ENCODE measurements at places on chromosomes 11 and 22.

GRCh38 chr22:17357688-17358087 is 11.6 kb upstream of the CECR2 start:
- no peak for DNase-seq

- no peak for DNase-seq
Observed at GRCh38 chr11:32527261-32528175, 56.1 kb upstream of the EIF3M start.

DNA sequence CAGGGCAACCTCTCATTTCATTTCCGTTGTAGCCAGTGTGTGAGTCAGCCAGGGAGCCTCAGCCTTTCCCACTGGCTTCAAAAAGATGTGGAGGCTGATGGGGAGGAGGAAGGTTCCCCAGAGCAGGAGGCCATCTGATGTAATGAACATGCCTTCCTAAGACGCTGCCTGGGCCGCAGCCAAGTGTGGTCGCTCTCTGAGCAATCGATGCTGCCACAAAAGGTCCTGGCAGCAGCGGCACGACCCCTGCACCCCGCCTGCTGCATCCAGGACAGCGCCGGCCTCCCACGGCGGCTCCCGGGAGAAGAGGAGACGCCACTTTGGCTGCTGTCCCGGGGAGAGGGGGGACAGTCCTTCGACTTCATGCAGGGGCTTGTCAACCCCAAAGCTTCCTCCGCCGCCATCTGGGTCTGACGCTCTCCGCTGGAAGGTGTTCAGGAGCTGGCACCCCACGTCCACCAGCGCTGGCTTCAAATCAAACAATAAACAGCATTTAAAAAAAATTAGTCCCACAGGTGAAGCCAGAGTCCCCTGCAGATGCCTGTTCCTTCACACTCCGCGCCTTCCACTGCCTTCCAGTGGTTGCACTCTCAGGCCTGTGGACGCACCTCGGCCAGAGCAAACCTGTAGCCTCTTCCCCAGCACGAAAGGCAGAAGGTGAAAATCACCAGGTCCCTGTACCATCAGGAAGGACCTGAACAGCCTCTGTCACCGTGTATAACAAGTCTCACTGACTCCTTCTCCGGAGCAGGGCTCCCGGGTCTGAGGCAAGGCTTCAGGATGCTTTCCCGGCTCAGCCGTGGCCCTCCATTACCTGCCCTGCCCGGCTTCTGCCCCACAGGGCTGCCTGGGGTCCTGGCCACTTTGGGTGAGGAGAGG is 930.7 kb downstream of the BRD1 start:
- no peak for DNase-seq

DNA sequence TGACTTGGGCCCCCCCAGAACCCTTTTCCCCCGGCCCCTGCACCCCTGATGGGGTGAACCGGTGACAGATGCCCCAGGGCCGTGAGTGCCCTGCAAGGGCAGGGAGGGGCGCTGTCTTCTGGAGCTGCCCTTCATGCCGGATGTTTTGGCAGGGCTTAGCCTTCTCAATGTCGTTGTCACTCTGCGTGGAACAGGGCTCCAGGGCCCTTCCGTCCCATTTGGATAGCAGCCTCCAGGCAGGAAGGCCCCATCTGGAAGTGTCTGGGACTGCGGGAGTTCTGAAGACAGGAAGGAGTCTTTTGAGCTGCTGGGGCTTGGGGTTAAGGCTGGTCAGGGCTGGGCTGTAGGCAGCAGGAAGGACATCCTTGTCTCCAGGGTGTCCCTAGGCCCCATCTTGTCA is 4.6 kb downstream of the FRMD8 start:
- no peak for DNase-seq

GRCh38 chr11:25628030-25628429 is 703.9 kb upstream of the ANO3 start:
- no peak for DNase-seq

GRCh38 chr11:118789501-118790356 is 1.2 kb downstream of the DDX6 start:
- peak; percentile 43 for DNase-seq

DNA sequence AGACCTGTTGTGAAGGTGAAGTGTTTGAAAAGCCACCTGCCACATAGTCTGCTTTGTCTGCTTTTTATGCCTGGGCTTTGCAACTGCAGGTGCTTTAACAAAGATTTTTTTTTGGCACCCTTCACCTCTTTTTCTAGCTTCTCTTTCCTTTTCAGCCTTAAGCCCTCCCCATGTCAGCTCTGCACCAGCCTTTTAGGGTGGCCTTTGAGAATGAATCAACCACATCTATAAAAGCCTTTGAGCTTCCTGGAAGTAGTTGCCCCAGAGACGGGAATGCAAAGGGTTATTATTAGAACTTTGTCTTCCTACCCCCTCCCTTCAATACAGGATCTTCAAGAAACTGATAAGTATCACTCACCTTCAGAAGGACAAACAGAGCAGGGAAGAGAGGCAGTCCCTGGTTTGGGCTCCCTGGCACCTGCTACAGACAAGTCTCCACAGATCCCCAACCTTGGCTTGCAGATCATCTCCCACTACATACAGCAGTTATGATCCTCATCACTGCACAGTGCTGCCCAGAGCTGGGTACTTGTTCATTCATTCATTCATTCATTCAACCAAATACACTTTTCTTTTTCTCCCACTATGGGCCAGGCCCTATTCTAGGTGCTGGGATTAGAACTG is 8.0 kb downstream of the PVALB start:
- DNase-seq = no peak

DNA sequence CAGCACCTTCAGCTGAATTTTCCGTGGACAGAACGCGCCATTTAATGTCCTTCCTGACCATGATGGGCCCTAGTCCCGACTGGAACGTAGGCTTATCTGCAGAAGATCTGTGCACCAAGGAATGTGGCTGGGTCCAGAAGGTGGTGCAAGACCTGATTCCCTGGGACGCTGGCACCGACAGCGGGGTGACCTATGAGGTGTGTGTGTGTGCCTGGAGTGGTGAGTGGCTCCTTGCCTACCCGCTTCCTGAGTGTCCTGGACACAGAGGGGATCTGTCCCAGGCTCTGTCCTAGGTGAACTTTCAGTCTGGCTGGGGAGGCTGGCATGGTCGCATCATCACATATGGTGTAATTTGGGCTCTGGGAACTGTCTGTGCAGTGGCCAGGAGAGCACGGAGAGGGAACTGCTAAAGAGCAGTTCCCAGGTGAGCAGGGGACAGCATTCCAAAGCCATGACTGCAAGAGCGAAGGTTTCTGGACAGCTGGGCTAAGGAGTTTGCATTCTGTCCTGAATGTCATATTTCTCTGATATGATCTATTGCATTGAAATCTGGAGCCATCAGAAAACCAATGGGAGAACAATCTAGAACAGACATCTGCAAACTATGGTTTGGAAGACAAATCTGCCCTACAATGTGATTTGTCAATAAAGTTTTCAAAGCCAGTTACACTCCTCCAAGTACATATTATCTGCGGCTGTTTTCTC is 104.3 kb downstream of the RRAS2 start:
- no peak for DNase-seq

- no peak for DNase-seq
Observed at GRCh38 chr11:115300660-115301428, 203.4 kb downstream of the CADM1 start.

DNA sequence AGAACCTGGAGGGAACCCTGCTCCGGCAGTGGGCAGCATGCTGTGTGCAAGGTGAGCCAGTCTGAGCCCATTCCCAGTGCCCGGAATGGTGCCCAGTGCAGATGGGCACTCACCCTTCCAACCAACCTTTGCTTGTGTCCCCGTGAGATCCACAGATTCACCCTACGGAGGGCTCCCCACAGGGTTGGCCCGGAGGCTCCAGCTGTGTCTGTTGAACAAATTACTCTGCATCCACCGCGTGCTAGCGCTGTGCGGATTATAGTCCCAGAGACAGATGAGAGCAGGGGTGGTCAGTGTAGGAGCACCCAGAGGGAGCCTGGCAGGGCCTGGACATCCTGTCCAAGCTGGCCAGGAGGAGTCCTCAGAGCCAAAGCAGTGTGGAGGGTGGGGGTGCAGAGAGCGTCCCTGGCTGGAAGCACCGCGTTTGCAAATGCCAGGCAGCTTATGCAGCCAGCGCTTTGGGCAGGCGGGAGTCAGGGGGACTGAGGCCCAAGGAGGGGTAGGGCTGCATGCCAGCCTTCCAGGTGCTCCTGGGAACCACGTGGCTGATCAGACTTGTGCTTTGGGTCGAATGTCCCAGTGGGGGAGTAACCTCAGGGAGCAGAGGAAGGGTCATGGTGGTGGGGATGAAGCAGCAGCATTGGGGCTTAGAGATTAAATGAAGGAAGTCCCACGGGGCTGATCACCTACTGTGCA is 80.5 kb downstream of the KCNQ1 start:
- no peak for DNase-seq

- DNase-seq = no peak
Observed at GRCh38 chr11:12287009-12287373, 90.4 kb upstream of the PARVA start.

GRCh38 chr11:121652971-121653370 is 200.2 kb upstream of the SORL1-AS1 start:
- DNase-seq = no peak

GRCh38 chr11:133956650-133957633 is at the start of gene IGSF9B:
Gene IGSF9B, minus strand, starts transcription at chr11:133956968. Its CDS starts 214 bp downstream, at chr11:133956754.
- DNase-seq = peak; percentile 91

GRCh38 chr11:84671325-84671999 is 955.7 kb downstream of the DLG2 start:
- DNase-seq = no peak

- peak; percentile 24 for DNase-seq
Observed at GRCh38 chr22:44668190-44668885, 33.7 kb upstream of the PRR5 start.

- DNase-seq = peak; percentile 51
Observed at GRCh38 chr11:76810151-76810853, 27.1 kb downstream of the TSKU start.

- no peak for DNase-seq
Observed at GRCh38 chr11:17558916-17559315, 11.9 kb downstream of the OTOG start.

DNA sequence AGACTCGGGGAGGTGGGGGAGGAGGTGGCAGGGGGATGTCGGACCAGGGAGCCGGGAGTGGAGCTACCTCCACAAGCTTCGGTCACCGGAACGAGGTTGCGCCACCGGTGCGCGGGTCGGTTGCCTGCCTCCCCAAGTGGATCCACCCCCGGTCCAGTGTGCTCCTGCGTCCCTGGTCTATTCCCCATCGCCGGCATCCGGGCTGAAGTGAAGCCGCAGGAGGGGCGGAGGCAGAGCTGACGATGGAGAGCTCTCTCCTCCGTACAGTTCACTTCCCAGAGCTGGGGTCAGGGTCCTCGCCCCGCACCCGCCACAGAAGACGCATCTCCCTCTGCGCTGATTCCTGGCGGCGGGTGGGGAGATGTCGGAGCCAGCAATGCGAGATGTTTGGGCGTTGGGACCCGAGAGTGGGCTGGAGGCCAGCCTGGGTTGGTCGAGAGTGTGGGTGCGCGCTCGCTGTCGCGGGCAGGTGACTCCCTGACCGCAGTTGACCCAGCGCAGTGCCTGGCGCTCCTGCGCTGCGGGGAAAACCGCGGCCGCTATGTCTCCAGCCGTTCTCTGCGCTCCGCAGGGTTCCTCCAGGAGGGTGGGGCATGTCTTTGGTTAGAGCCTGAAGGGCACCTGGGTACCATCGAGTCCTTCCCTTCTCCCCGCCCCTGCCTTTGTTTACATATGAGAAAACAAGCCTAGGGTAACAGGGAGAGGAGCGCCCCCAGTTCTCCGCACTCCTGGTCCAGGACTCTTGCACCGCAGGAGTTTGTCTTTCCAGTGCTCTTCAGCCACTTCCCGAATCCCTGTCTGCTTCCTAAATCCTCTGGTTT is 1.7 kb downstream of the C11orf96 start:
- DNase-seq = peak; percentile 24

DNA sequence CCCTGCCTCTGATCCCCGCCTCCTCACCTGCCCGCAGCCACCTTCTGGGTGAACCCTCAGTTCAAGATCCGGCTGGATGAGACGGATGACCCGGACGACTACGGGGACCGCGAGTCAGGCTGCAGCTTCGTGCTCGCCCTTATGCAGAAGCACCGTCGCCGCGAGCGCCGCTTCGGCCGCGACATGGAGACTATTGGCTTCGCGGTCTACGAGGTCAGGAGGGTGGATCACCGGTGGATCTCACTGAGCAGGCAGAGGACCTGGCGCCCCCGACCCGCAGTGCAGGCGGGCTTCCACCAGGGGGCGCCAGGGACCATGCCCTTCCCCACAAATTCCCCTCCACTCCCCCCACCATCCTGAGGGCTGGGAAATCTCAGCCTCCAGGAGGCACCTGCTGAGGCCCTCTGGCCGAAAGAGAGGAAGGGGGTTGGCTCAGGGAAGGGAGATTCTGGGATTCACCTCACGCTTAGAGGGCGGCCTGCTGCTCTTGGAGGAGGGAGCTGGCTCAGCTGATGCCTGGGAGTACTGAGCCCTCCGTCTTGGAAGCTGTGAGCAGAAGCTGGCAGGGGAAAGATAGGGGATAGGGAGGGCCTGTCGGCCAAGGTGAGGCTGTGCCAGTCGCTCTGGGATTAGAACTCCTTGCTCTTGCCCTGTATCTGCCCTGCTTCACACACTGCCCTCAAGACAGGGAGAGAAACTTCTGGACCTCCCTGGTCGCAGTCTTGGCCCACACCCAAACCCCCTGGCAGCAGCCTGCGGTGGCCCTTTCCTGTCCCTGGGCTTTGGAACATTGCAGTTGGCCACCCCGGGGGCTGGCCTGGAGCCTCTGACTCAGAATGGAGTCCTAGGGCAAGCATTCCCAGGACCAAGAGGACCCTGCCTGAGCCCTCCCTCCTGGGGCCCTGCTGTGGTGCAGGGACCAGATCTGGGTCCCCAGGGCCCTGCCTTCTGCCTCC is 23.2 kb downstream of the CAPN1 start:
- peak; percentile 47 for DNase-seq

DNA sequence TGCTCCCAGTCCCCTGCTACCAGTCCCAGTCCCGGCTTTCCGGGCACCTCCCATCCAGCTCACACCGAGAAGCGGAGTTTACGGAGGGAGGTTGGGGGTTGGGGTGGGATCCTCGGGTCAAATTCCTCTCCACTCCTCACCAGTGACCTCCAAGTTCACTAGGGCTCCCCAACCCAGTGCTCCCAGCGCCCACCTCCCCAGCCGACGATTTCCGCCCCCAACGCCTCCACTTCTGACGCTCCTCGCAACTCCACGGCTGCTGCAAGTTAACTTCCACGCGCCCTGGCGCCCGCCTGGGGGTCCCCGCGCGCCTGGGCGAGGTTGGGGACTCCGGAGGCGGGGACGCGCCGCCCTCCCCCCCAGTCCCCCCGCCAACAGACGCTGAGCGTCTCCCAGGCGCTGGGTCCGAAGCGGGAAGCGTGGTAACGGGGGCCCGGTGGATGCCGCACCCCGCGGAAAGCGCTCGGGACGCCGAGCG is 526 bp downstream of the TPST2 start:
- peak; percentile 37 for DNase-seq

Data from stimulated activated CD4-positive, alpha-beta T cell treated with anti-CD3 and anti-CD28 coated beads, Interleukin-4, amount 100 ng/mL, for 24 hours (primary cell).